ENCODE measurements at places on chromosomes 7 and 10.

GRCh38 chr10:48542471-48543181 lies 62.2 kb downstream of the ARHGAP22 start:
- no peak overlapping the region for H3K27ac ChIP-seq
- H3K4me1 ChIP-seq, result no peaks in the 10 kb centered on the region
- no peaks in the 10 kb centered on the region for H3K36me3 ChIP-seq
- DNase-seq, result no peak
- peaks cover 1% of the 10 kb centered on the region for H3K27me3 ChIP-seq
- no peak overlapping the region for H3K4me3 ChIP-seq

DNA sequence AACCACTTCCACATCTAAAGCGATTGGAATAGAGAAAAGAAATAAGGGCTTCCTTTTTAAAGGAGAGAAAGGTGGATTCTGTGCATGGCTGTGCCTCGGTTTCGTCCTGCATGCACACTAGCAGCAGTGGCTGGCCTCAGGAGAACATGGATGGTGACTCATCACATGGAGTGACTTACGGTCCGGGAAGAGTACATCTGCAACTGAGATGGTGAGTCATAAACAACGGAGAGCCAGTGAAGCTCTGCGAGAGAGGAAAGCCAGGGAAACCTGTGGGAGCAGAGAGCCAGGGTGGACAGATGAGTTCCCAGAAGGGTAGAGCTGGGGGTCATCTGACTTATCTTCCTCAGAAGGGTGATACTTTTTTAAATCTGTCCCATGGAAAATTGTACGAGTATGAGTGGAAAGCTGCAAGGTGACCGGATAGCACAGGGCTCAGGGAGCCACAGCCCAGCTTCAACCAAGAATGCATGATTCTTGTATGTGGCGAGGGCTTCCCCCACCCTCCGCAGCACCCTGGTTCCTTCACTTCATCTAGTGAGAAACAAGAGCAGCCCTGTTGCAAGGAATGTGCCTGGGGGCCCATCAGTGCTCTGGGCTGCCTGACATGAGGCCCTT lies 259.1 kb downstream of the KLF6 start:
- no peak overlapping the region for H3K4me3 ChIP-seq
- DNase-seq, result no peak
- no peak overlapping the region for H3K27ac ChIP-seq

- no peak overlapping the region for H3K4me3 ChIP-seq
- H3K36me3 ChIP-seq, result no peaks in the 10 kb centered on the region
- H3K4me1 ChIP-seq, result no peaks in the 10 kb centered on the region
- DNase-seq, result no peak
- no peak overlapping the region for H3K27ac ChIP-seq
These were observed 632.6 kb upstream of the KCND2 start for GRCh38 chr7:119640326-119640725.

GRCh38 chr7:137390076-137390475 lies 46.5 kb upstream of the PTN start:
- DNase-seq, result no peak
- no peaks in the 10 kb centered on the region for H3K27me3 ChIP-seq
- no peaks in the 10 kb centered on the region for H3K36me3 ChIP-seq
- no peaks in the 10 kb centered on the region for H3K4me1 ChIP-seq
- H3K4me3 ChIP-seq, result no peak overlapping the region

DNA sequence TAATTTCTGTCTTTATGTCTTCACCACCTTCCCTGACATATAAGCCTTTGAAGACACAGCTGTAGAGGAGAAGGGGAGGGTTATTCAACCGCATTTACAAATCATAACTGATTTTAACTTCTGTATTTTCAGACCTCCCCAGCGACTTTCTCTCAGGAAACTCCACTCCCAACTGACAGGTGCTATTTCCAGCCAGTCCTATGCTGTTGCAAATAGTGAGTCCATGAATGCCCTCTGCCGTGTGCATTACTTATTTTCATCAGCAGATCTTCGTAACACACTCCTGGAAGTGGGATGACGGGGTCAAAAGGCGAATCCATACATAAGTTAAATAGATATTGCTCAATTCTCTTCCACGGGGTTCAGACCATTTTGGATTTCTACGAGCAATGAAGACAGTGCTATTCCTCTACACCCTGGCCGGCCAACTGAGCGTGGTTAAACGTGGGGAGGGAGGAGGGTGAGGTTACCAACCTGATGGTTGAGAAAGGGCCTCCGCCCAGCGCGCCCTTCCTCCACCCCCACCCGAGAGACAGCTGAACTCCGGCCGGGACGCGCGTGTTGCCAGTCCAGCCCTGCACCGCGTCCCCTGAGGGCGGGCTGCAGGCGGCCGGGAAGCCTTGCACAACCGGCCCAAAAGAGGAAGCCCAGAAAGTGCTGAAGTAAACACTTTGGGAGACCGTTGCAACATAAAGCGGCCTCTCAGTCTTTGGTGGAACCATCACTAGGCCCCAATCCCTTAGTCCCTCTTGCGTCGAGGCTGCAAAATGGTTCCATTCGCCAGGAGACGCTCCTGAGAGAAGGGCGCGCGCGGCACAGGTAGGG lies at the start of gene APBB1IP:
Gene APBB1IP, plus strand, starts transcription at position 705 of the 825 bp plus-strand sequence. CDS start 53,986 bp downstream, outside the sequence.
- peaks cover 24% of the 10 kb centered on the region for H3K36me3 ChIP-seq
- H3K4me3 ChIP-seq, result peak within 1 kb of the TSS; percentile 88
- H3K4me1 ChIP-seq, result peaks cover 42% of the 10 kb centered on the region
- H3K27me3 ChIP-seq, result peaks cover 1% of the 10 kb centered on the region
- peak within 1 kb of the TSS; percentile 89 for H3K27ac ChIP-seq

- no peaks in the 10 kb centered on the region for H3K4me1 ChIP-seq
- no peaks in the 10 kb centered on the region for H3K36me3 ChIP-seq
- H3K27me3 ChIP-seq, result no peaks in the 10 kb centered on the region
These were observed 424.4 kb upstream of the AUTS2 start for GRCh38 chr7:69173846-69174245.

DNA sequence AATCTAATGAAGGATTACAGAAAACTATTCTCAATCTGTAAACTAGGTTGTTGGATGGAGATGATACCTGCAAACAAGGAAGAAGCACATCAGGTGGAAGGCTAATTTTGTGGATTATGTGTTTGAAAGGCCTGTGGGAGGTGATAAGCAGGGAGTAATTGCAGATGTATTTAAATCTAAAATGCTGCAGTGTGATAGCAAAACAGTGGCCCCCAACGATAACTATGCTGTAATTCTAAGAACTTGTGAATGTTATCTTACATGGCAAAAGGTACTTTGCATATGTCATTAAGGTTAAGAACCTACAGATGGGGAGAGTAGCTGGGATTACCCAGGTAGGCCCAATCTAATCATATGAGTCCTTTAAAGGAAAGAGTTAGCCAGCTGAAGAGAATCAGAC lies 164.5 kb upstream of the AHR start:
- H3K4me3 ChIP-seq, result no peak overlapping the region
- no peaks in the 10 kb centered on the region for H3K27me3 ChIP-seq
- DNase-seq, result no peak
- H3K36me3 ChIP-seq, result peaks cover 12% of the 10 kb centered on the region
- no peak overlapping the region for H3K27ac ChIP-seq
- H3K4me1 ChIP-seq, result peaks cover 52% of the 10 kb centered on the region

GRCh38 chr7:2559283-2559950 lies 638 bp downstream of the IQCE start:
- H3K36me3 ChIP-seq, result no peaks in the 10 kb centered on the region
- peak overlapping the region; percentile 76 for H3K4me3 ChIP-seq
- H3K27me3 ChIP-seq, result peaks cover 2% of the 10 kb centered on the region
- DNase-seq, result peak; percentile 54
- peaks cover 33% of the 10 kb centered on the region for H3K4me1 ChIP-seq
- peak overlapping the region; percentile 49 for H3K27ac ChIP-seq

All from activated CD4-positive, alpha-beta memory T cell treated with anti-CD3 and anti-CD28 coated beads, Interleukin-2, amount 10 ng/mL, durations not matched to agents 7 days and 5 days (primary cell).